CD4-positive, alpha-beta T cell treated with Interleukin-6 at 100 ng/mL for 8 hours (primary cell): ENCODE measurements at places on chromosomes 12 and 14.

GRCh38 chr14:73241481-73242165, 4.3 kb downstream of the PAPLN start:
- DNase-seq, result no peak

DNA sequence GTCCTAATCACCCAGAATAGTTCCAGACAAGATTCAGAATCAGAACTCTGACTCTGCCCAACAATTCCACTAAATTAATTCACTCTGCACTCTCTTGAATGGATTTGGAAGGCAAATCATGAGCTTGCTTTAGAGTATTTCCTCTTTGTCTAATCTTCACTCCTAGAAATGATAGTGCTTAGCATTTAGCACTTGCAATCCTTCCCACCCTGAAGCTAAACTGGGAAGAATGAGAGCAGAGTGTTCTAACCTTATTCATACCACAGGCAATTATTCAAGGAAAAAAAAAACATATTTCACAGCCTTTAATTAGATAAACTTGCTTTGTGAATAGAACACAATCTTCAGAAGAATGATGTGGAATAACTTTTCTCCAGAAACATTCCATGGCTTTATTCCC, 264.6 kb downstream of the PAWR start:
- no peak for DNase-seq

DNA sequence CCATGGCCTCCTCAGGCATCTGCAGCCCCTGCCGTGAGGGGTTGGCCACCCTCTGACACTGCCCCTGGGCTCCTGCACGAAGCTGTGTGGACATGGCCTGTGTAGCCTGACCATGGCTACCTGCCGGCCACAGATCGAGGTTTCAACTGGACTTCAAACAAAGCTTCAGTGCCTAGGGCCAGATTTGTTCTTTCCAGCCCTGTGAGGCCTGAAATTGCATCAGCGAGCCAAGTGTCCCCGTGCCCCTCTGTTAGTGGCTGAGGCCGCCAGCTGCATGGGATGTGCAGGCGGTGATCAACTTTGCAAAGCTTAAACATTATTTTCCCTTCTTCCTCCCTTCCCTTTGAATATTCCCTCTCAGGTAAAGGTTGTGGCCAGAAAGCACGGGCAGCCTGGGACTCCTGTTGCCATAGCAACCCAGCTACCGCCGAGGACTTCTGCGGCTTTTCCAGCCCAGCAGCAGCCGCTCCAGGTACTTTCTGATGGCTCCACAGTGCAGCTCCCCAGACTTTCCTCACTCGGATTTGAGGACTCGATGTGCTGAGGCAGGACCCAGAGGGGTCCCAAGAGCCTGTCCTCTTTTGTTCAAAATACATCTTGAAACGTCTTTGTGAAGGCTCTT, 35.8 kb downstream of the DDX51 start:
- DNase-seq, result no peak

DNA sequence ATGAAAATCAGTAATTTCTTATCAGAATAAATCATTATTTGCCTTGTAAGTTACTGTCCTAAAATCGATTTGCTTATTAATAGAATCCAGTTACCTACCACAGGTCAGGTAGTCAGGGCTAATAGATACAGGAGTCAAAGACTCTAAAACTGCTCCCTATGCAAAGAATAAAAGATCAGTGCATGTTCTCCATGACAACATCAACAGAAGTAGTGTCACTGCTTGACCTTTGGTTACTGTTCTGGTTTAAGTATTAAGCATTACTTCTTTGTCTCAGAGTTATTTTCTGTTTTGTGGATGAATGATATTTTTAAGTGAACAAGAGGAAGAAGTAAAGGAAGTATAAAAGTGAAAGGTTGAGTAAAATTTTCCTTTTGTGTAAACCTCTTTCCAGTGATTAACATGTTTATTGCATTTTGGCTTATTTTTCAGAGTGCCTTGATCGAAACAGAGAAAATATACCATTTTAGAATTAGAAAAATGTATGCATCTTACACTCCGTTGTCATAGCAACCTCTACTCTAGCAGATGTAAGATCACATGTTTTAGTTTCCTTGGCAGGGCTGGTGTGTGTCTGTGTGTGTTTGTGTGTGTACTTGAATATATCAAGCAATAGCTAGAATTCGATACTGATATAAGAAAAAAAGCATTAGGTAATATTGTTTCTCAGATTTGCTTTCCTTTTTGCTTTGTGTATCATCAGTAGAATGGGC, 44.7 kb downstream of the ABCD2 start:
- no peak for DNase-seq

DNA sequence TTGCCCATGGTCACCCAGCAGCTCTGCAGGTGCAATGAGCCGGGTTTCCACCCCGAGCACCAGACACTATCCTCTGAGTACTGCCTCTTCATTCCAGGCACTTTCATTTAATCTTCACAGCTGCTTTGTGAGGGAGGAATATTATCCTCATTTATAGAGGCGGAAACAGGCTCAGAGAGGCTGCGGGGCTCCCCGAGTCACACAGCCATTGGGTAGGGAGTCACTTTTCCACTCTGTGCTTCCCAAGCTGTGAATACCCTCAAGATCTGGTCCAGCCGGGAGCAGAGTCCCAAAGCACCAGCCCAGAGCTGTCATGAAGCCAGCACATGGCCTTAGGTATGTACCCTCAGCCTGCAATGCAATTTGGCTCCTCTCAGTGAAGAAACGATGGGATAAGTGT, 51.7 kb upstream of the RIN3 start:
- DNase-seq, result no peak

GRCh38 chr12:69906411-69907216, 81.6 kb downstream of the MYRFL start:
- DNase-seq, result no peak

GRCh38 chr12:14169281-14169680, 187.9 kb upstream of the GRIN2B start:
- DNase-seq, result no peak

- DNase-seq, result no peak
Measured at GRCh38 chr14:57391517-57392195, 1.3 kb downstream of the NAA30 start.

DNA sequence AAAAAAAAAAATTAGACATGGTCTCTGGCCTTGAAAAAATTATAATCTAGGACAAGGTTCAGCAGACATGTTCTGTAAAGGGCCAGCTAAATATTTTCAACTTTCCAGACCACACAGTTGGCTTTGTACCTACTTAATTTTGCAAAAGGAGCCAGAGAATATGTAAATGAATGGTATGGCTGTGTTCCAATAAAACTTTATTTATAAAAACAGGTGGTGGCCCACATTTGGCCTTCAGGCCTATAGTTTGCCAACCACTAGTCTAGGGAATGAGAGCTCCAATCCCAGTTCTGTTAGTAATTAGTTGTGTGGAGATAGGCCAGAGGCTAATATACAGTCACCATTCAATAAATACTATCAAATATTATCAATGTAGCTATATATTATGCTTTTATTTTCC, 29.3 kb upstream of the PWP1 start:
- DNase-seq, result no peak

GRCh38 chr14:91341334-91341733, 76.3 kb downstream of the CCDC88C start:
- no peak for DNase-seq

DNA sequence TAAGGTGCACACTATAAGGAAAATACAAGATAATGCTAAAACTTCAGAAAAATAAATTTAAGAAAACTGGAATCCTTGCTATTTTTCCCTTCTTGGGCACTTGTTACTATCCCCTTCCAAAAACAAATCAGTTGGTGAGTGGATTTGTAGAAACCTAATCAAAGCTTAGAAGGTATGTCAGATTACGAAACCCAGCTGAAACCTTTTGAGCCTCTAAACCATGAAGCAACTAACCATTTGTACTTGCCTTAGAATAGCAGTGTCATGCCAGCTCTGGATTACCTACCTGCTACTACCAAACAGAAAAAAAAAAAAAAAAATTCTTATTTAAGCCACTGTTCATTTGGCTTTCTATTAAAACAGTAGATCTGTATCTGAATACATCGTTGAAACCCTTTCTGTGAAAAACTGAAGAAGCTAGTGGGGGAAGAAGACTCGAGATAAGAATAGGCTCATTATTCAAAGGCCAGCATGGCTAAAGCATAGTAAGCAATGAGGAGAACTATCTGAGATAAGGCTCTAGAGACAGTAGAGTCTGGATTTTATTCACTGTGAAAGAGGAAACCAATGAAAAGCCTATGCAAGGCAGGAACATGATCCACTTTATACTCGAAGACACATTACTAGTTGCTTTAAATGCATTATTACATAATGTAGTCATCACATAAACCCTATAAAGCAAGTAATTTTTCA, 30.2 kb downstream of the OSBPL8 start:
- no peak for DNase-seq

- DNase-seq, result no peak
Measured at GRCh38 chr12:22900401-22900800, 275.4 kb downstream of the ETNK1 start.

DNA sequence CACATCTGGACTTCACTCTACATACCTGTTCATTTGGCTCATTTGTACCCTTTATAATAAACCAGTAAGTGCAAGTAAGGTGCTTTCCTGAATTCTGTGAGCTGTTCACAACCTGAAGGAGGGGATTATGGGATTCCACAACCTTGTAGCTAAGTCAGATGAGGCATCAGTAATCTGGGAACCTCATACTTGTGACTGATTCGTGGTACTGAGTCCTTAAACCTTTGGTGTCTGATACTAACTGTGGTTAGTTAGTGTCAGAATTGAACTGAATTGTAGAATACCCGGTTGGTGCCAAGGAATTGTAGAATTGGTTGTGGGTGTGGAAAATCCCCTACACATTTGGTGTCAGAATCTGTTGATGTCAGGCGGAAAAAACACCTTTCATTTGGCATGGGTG, 83.4 kb downstream of the TMX1 start:
- DNase-seq, result no peak

- DNase-seq, result peak; percentile 20
Measured at GRCh38 chr12:39692258-39692853, 72.8 kb upstream of the ABCD2 start.

GRCh38 chr12:15897433-15897832, 13.7 kb upstream of the DERA start:
- no peak for DNase-seq

GRCh38 chr12:105672121-105672975, 341.9 kb downstream of the C12orf75 start:
- DNase-seq, result no peak

GRCh38 chr14:74275241-74275841, 27.4 kb downstream of the ABCD4 start:
- no peak for DNase-seq
